ENCODE measurements at places on chromosomes 5 and 9.
A peak's percentile ranks its signal among the peaks of the same experiment; 100 is the strongest.

DNA sequence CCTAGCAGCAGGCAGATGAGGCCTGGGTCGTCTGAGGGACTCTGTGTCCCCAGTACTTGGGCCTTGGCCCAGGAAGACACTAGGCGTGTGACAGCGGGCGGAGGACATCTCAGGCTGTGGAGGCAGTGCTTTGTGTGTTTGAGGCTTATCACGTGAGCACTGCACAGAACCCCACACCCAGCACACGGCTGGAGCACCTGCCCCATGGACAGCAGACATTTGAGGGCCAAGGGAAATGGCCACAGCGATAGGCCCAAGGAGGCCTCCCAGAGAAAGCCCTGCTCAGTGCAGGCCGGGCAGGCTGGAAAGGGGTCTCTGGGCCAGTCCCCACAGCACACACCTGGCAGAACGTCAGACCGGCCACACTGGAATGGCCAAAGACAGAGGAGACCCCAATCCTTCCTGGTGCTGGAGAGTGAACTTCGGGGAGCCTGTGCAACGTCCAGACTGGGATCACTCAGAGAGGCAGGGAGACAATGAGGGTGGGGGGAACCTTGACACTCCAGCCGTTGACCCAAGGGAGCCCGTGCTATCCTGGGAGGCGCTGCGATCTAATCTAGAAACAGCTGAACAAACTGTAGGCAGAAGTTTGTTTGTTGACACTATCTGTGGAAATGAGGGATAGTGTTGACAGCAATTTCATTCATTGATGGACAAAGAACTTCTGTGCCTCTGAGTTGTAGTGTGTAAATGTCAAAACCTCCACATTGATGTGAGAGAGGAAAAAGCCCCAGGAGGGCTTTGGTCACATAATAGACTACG lies 19.6 kb upstream of the FLT4 start:
- DNase-seq, result no peak

DNA sequence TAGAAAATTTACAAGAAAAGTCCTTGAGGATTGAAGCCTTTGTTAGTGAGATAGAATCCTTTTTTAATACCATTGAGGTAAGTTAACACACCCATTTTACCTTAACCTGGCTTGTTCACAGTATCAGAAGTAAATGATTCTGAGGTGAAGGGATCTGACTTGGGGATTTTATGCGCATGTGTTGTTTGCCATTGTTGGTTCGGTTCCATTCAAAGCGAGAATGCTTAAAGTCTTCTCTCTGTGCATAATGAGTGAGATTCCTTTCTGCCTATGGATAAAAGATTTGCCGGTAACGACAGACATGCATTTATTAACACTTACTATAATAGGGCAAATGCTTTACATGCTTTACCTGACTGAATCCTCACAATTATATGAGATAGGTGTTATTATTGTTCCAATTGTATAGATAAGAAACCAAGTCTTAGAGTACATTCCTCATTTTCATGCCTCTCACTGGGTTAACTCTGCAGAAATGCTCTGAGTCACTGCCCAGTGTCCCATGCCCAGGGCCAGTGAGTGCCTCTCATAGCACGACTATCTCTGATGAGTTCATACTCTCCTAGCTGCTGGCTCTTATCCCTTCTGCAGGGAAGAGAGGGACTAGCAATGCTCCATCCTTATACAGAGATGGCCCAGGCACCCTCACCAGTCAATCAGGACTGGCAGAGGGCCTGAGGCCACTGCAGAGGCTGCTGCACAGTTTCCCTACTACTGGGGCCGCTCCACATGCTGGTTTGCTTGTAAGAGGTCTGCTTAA lies 54.4 kb downstream of the CMYA5 start:
- no peak for DNase-seq

- peak; percentile 32 for DNase-seq
Observed at GRCh38 chr5:6750142-6750840, 37.1 kb downstream of the TENT4A start.

GRCh38 chr5:116455061-116455460 lies 119.6 kb downstream of the SEMA6A start:
- DNase-seq, result no peak

- no peak for DNase-seq
Observed at GRCh38 chr9:34151398-34151797, 24.9 kb upstream of the DCAF12 start.

GRCh38 chr5:42745426-42745825 lies 11.2 kb upstream of the CCDC152 start:
- DNase-seq, result no peak

DNA sequence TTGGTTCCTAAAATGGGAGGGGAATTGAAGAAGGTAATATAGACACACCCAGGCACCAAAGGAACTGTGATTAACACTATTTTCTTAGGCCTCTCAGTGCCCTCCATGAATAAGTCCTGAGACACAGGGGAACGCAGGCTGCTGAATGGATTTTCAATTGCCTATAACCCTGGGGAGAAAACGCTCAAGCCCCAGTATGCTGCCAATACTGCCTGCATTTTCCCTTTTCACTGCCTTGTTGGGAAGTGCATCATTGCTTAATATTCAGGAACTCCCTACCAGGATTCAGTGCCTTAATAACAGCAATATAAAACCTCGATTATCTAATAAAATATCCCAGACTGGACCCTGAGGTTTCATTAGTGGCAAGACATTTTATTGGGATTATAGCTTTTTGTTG lies 25.4 kb downstream of the APBA1 start:
- no peak for DNase-seq

DNA sequence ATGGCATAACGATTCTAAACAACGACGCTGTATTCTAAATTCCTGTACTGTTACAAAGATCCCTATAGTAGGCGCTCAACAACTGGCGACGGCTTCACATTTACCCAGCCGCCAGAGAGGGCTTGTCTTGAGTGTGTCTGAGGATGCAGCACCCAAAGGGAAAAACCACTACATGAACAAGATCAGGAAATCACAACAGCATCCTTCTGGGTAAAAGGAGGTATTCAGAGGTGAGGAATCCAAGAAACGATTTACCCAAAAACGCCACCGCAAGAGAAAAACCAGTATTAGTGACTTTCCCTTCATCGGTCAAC lies 711 bp downstream of the TTC33 start:
- peak; percentile 79 for DNase-seq

- peak; percentile 79 for DNase-seq
Observed at GRCh38 chr9:37575921-37576721, at the start of gene FBXO10. FBXO10 (minus strand) TSS chr9:37576380; CDS start chr9:37541768, 34,612 bp downstream.

- DNase-seq, result no peak
Observed at GRCh38 chr5:108703313-108703712, 44.4 kb upstream of the FER start.

- no peak for DNase-seq
Observed at GRCh38 chr9:91113016-91113415, 248.7 kb downstream of the AUH start.

- peak; percentile 73 for DNase-seq
Observed at GRCh38 chr5:128782446-128782845, 182.8 kb upstream of the SLC27A6 start.

DNA sequence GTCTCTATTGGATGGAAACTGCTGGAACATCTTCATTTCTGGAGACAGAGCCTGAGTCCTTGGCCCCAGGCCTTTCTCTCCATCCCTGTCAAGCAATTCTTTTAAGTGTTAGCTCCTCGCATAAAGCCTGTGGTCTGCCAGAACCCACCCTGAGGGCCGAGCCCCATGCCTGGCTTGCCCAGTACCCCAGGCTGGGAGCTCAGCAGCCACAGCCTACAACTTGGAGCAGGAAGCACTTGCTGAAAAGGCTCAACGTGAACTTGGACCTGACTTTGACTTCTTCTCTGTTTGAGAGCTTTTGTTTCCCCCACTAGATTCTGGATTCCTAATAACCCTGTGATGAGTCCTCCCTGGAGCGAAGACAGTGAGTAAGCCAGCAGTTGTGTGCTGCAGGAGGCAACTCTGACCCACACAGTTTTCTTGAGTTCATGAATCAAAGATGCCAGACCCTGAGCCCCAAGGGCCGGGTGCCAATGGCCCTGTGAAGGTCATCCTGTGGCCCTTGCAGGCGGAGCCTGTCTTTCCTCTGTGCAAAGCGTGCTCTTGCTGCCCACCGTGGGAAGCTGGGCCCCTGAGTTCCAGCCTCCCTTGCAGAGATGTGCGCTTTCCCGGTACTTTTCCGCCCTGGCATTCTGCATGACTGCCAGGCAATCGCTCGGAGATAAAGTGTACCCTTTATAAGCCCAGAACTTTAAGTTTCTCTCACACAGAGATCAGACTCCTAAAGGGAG lies 64.3 kb upstream of the RUFY1 start:
- DNase-seq, result no peak

GRCh38 chr5:149433524-149434131 lies 54.5 kb upstream of the IL17B start:
- no peak for DNase-seq

DNA sequence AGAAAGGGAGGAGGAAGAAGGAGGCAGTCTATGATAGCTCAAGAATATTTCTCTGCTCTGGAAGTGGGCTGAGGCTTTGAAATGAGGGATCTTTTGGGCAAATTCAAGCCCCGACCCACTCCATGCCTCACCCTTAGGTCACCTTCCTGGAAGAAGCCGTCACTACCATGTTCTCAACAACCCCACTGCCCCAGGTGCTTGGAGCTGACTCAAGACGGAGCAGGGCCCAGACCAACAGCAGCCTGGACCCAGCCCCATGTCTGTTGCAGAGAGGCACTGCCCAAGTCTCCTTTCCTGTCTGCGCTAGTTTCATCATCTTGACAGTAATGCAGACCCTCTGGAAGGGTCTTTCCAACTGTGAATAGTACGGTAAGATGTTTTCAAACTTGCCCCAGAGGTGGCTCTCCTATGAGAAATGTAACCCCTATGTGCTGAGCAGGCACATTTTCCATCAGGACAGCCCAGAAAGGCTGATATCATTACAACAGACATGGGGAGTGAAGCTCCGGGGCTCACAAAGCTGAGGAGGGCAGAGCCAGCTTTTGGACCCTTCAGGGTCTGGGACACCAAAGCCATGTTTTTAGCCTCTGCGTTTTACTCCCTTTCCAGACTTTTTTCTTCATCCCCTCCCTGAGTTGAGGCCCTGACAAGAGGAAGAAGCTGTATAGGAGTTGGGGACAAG lies 128.2 kb upstream of the LARP1 start:
- no peak for DNase-seq

DNA sequence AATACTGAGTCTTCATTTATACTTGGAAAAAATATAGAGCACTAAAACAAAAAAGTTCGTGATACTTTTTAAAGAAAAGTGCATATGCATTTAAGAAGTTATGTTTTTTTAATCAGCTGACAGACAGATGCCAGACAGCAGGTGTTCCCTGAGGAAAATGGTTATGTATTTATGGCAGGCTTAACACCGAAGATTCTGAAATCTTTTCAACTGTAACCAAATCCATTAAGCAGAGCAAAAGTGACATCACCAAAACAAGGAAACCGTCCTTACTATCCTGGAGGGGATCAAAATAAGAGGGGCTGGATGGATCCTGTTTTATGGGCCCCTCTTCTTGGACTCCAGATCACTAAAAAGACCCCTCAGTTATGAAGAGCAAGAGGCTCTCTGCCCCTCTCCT lies 404.9 kb upstream of the ADAMTS16 start:
- DNase-seq, result no peak

Data from sciatic nerve (tissue), 2 donors.